ENCODE measurements at places on chromosomes 7 and 10.

GRCh38 chr7:51029131-51029530 is 246.4 kb upstream of the GRB10 start:
- DNase-seq = no peak

DNA sequence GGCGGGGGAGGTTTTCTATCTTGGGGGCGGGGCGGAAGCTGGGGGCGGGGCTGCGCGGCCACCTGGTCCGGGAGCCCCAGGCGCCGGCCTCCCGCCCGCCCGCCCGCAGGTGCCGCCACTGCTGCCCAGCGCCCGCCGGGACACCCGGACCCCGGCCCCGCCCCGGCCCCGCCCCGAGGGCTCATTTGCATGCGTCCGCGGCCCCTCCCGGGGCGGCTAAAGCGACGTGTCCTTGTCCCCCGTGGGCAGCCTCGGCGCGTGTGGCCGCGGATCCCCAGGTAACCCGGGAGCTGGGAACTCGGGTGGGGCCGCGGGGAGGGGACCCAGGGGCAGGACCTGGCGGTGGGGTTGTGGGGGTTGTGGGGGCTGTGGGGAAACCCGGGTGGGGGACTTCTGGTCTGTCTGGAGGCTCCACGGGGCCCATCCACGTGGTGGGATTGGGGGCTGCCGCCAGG is at the start of gene BHLHA15:
TSS of gene BHLHA15 (plus strand) at position 219 of the 455 bp plus-strand sequence. CDS start 871 bp downstream, outside the sequence.
- DNase-seq = peak; percentile 36

GRCh38 chr7:73831834-73832651 is 1.2 kb downstream of the CLDN4 start:
- DNase-seq = no peak

- no peak for DNase-seq
Observed at GRCh38 chr10:43843321-43844101, 194.8 kb upstream of the ZNF32 start.

DNA sequence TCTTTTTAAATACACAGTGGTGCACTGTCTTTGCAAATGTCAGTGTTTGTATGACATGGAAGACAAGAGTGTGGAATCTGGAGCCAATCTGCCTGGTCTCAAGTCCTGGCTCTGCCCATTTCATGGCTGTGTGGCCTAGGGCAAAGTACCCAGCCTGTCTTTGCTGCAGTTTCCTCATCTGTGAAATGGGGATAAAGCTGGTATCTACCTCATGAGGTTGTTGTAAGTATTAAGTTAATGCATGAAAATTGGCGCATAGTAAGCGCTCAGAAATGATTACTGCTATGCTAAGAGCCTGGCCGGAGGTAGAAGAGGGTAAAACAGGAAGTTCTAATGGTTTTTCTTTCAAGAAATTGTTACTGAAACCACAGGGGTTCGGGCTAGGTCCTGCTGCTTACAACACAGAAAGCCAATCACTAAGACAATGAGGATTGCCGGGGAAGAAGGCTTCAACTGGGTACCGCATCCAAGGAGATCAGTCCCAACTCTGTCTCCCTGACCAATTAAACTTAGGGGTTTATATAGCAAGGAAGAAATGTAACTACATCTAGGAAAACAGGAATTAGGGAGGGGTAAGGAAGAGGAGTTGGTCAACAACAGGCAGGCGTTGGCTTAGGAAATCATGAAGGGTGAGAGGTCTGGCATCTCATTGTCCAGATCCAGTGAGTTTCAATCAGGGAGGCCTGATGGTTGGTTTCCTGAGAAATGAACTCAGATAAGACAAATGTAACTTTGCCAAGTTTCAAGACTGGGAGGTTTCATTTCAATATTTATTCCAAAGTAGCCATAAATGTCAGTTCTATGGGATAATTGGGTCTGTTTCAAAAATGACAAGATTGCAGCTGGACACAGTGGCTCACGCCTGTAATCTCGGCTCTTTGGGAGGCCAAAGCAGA is 57.0 kb downstream of the CHST3 start:
- DNase-seq = no peak

DNA sequence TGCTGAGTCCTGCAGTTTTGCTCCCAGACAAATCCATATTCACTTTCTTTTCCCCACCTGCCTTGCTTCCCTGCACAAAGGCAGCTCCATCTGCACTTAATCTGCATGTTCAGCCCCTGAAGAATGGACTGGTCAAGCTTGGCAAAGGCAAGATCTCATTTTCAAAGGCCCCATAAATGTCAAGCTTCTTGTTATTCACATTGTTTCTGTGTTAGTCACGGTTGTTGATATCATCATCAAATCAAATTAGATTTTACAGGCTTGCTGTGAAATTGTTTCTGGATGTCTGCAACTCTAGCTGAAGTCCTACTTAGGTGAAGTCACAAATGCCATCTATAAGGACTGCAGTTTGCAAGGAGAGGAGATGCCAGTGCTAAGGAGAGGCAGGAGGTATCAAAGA is 91.0 kb downstream of the GPAM start:
- no peak for DNase-seq

DNA sequence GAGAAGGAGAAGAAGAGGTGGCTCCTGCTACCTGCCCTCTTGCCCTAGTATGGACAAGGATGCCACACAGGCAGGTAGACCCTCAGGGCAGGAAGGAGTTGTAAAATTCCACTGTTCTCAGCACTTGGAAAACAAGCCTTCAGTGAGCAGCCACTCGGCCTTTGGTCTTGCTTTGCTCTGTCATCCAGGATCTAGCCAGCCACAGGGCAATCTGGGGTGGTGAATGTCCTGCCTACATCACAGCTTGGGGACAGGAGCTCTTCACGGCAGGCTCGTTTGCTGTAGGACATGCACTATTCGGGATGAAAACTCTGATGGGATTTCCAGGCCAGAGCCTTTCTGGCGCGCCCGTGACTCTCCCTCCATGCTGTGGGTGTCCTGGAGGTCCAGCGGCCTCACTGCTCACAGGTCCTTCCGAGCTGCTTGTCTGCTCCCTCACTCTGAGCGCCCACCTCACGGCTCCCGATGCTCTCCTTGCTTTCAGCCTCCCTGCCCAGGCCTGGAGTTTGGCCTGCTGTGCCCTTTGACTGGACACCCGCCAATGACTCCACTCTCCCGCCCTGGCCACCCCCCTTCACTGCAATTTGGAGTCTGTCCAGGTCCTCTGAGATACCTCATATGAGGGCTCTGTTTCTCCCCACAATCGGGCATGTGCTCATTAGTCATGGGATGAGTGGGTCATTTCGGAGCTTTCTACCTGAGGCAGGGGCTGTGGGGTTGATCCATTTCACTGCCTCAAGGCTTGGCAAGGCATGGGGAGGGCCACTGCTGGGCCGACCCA is 227.2 kb upstream of the GRB10 start:
- DNase-seq = no peak

GRCh38 chr10:127888521-127889312 is 4.0 kb downstream of the CLRN3 start:
- no peak for DNase-seq

DNA sequence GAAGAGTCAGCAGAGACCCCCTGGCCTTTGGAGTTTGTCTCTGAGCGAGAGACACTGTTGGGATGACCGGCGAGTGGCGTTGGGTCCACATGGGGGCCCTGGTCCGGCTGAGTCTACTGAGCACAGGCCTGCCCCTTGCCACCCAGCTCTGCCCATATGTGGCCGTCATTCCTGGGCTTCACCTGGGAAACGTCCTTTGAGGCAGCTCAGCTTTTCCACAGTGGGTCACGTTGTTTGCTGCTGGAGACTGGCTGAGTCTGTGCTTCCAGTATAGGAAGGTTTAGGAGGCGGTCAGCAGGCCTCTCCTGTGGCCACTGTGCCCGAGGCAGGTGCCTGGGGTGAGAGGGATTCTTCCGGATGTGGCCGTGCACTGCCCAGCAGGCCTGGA is 17.1 kb downstream of the ADAM8 start:
- no peak for DNase-seq

GRCh38 chr10:112131346-112131745 is 52.2 kb downstream of the GPAM start:
- DNase-seq = no peak

DNA sequence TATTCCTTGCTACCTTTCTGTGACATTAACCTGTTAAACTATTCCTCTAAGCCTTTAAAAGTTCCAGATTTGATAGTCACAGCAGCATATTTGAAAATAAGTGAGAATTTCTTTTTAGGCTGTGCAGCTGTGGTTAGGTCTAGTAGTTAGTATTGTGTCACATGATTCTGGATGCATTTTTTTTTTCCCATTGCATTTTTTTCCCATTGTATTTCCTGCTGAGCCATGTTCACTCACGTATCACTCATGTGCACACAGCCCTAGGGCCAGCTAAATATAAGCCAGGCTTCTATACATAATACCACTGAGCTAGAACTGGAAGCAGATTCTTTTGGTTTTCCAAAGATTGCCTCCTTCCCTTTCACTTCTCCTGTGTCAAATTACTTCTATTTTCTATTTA is 37.4 kb downstream of the DNAJC9 start:
- no peak for DNase-seq

- DNase-seq = no peak
Observed at GRCh38 chr10:73444457-73444856, 11.1 kb upstream of the MSS51 start.

- no peak for DNase-seq
Observed at GRCh38 chr7:107715531-107715930, 28.4 kb upstream of the CBLL1 start.

DNA sequence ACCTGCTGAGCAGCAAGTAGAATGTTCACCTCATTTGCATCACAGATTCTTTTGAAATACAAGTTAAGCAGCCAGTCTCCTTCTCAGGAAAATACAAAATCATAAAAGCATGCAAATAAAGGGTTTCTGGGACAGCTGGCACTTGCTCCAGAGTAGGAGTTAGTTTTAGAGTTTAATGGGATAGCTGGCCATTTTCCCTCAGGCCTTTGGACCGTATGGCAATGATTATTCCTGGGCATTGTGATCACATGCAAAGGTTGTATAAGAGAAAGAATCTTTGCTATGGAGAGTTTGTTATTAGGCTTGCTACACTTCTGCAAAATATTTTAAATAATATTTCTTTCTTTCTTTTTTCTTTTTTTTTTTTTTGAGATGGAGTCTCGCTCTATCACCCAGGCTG is 240.8 kb downstream of the CDK14 start:
- DNase-seq = no peak

DNA sequence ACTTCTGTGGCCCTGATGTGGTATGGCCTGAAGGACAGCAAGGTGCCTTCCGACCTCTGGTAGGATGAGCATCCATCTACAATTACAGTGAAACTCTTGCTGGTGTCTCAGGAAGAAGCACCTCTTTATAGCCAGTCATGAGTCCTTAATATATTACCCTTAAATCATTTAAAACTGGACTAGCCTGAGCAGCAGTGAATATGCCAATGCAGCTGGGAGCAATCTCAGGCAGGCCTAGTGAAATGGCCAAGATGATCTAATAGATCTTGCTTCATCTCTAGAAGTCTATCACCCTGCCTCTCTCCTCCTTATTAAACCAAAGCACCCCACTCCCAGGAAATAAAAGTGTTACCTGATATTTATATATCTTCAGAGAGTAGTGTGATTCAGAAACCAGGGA is 66.7 kb upstream of the SORCS3 start:
- no peak for DNase-seq

- DNase-seq = no peak
Observed at GRCh38 chr7:112853422-112853821, 63.2 kb upstream of the TMEM168 start.

- DNase-seq = peak; percentile 46
Observed at GRCh38 chr7:150973571-150974451, 4.3 kb downstream of the KCNH2 start.

- no peak for DNase-seq
Observed at GRCh38 chr7:8214244-8214824, 47.6 kb downstream of the ICA1 start.

DNA sequence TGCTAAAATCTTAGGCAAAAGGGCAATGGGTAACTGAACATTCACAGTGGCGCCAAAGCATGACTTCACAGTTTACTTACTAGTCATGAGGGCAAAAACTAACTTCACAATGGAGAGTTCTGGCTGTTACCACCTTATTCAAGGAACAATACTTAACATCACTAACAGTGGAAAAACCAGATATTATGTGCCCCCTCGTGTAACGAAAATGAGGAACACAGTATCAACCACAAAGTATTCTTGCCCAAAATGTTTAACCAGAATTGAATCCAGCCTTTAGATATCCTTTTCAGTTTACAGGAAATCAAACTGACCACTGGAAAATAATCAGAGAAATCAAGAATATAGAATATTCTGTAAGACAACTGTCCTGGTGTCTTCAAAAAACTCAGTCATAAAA is 9.5 kb downstream of the C7orf25 start:
- no peak for DNase-seq

GRCh38 chr10:112182784-112183328 is 709 bp downstream of the GPAM start:
- no peak for DNase-seq

DNA sequence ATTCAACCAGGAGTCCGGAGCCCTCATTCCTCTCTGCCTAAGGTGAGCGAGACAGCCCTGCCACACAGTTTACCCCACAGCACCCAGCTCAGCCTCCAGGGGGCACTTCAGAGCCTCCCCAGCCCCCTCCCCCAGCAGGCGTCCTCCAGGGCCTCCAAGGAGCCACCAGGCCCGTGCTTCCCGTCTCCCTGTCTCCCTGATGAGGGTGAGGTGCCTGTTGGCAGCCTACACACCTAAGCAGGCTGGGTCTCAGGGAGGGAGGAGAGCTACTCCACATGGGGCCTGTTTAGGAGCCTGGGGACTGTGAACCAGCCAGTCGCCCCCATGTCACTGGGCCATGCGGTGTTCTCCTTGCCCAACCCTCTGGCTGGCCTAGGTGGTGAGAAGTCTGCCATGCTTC is 28.9 kb upstream of the TRIM8 start:
- DNase-seq = no peak

DNA sequence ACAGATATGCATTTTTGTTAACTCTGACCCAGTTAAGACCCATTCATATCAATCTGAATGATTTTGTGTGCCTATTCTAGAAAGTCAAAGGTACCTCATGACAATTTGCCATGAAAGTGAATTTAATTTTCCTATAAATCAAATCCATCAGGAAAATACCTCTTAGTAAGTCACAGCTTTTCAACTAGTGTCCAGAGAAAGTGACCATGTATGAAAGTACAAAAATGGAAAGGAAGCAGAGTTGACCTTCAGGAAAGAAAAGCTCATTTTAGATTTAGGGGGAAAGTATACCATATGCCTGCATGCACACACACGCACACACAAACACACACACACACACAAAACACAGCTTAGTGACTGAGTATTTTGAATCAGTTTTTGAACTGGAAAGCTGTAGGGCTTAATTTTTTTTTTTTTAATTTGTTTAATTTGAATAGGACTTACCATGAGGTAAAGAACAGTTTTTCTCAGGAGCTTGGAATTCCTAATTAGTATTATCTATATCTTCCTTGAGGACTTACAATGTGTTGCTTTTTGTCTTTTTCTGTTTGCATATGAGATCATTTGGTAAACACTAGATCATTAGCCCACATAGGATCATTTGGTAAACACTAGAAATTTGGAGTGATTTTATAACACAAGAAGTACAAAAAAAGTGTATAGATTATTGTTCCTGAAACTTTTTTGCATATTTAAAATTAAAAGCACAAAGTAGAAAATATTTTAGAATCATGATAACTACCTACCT is 61.6 kb downstream of the ZNF277 start:
- DNase-seq = no peak

- no peak for DNase-seq
Observed at GRCh38 chr7:107471292-107472070, 1.6 kb downstream of the GPR22 start.

All from CD4-positive, alpha-beta T cell treated with Interleukin-21 for 1 hour (primary cell).